Mammary epithelial cell (primary cell): ENCODE measurements at places on chromosomes 5 and 9. TPM values are rescaled to one million over a fixed set of nuclear protein-coding genes. Genes with fewer than 3 reads are reported as not detected.

KCNV2 gene
- not detected for total RNA-seq

PCDHA11 gene
- total RNA-seq = 2.0 TPM

GRHPR gene
- total RNA-seq = 163 TPM

DMRT2 gene
- not detected in 2 replicates for total RNA-seq

PCDHB8 gene
- 0.16 and 0.40 TPM in 2 replicates for total RNA-seq

CMYA5 gene
- 0.61 TPM in 2 replicates for total RNA-seq

ZFP2 gene
- 1.0 TPM for total RNA-seq
